RWPE2 (cell line): ENCODE measurements at places on chromosomes 5 and 9.

DNA sequence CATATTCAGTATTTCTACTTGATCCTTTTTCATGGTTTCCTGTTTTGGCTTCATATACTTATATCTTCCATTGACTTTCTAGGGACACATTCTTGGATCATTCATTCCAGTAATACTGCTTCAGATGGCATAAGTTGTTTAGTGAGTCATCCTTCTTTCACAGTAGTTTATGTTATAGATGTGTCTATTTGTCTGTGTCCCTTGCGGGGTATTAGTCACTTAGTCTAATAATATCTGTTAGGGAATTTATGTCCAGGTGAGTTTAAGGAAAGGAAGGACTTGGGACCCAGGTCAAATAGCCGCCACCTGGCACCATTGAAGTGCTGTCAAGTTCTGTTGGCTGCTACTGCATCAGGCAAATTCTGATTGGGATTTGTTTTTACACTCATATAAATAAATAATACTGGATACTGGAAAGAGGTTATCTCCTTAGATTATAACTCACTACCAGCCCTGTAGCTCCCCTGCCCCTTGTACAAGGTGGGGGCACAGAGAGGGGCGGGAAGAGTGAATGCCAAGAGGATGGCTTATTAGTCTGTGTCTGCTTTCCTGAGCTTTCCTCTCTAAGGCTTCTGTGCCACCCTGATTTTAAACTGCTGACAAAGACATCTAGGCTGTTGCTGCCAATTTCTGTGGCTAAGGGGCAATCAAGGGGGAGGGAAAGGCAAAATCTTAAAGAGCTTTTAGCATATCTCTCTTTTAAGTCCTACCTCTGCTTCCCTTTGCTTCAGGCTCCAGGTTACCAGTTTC lies 64.9 kb downstream of the CDC42SE2 start:
- no peak overlapping the region for H3K4me3 ChIP-seq
- H3K4me1 ChIP-seq, result peaks cover 35% of the 10 kb centered on the region
- H3K27ac ChIP-seq, result peak overlapping the region; percentile 8
- H3K27me3 ChIP-seq, result no peaks in the 10 kb centered on the region
- no peak for DNase-seq
- H3K36me3 ChIP-seq, result peaks cover 8% of the 10 kb centered on the region; the same call in 1 of the 2 replicates

DNA sequence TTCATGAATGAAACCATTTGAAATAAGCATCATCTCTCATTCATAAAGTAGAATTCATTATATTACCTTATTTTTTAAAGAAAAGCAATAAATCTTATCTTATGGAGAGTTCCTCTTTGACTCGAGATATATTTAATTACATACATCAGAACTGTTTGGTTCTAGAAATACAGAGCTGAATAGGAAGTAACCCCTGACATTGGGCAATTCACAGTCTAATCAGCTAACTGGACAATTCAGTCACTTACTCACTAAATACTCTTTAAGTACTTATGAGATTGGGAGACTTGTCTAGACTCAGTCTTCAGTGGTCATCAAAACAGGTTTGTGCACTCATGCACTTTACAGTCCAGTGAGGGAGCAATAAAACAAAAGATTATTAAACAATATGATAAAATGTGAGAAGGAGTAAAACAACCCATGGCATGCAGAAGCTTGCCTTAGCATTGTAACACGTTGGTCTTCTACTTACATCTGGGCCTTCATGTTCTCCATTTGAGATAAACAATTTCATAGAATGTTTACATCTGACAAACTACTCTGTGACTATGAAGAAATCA lies 11.5 kb upstream of the FBXO38 start:
- no peak overlapping the region for H3K27ac ChIP-seq
- no peak for DNase-seq
- H3K27me3 ChIP-seq, result no peaks in the 10 kb centered on the region
- H3K36me3 ChIP-seq, result no peaks in the 10 kb centered on the region

DNA sequence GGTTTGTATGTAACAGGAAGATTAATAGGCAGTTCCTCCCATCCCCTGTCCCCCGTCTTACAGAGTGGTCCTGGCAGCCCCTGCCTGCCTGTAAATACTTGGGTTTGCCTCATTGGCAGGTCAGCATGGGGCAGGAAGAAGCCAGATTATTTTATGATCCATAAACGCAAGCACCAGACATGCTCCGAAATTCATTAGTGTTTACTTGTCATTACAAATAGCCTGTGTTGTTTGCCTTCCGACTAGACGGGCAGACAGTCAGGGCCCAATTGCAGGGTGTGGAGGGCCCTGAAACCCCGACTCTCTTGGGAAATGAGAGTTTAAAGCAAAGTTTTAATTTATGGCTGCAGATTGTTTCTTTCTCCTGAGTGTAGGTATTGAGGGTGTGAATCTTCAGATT lies 97.2 kb downstream of the RALGPS1 start:
- no peak for DNase-seq
- H3K4me1 ChIP-seq, result no peaks in the 10 kb centered on the region
- no peak overlapping the region for H3K27ac ChIP-seq

DNA sequence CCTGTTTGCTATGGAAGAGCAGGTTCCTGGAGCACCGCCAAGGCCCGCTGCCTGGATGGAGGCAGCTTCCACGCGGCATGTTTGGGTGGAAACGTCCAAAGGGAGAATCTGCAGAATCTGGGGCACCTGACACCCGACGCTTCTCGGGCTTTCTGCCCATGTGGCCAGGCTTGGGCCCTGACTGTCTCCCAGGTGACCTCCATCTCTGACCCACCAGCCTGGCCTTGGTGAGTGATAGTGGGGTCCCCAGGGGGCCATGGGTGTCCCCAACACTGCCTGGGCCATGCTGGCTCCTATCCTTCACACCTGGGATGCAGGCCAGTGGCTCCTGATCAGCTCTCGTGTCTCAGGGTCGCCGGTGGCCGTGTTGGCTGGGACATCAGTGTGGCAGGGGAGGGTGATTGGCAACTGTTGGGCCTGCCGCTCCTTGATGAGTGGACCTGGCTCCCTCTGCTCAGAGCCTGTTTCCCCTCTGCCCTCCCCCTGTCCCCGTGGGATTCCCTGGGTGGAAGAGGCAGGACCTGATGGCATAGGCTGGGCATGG lies 34.0 kb downstream of the GLT6D1 start:
- peak; percentile 39 for DNase-seq
- no peak overlapping the region for H3K27ac ChIP-seq
- no peaks in the 10 kb centered on the region for H3K27me3 ChIP-seq
- no peaks in the 10 kb centered on the region for H3K36me3 ChIP-seq
- no peak overlapping the region for H3K4me3 ChIP-seq

GRCh38 chr9:133589454-133590227 lies 19.5 kb downstream of the FAM163B start:
- no peak for DNase-seq
- no peak overlapping the region for H3K27ac ChIP-seq
- H3K4me1 ChIP-seq, result no peaks in the 10 kb centered on the region

DNA sequence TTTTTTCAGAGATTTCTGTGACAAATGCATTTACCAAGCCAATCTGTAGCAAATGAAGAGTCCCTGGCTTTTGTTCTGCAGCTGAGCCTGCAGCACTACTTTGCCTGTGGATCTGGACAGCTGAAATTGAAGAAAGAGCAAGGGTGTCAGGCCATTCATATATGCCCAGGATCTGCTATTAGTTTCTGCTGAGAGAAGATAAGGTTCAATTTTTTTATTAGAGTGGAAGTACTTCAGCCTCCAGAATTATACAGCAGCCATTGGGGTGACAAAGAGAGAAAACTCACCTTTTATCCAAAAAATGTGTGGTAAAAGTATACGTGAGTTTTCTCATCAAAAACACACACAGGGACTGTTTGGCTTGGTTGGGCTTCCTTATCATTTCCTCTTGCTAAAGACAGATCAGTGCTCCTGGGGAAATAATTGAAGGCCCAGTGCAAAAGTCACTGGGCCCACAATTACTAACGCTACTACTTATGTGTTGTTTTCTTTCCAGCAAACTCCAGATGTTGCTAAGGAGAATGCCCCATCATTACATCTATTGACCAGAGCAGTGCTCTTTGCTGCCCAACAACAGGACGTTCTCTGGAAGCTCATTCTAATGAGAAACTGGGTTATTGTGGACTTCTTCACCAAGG lies 138.6 kb downstream of the CEMIP2 start:
- H3K27ac ChIP-seq, result no peak overlapping the region
- H3K4me3 ChIP-seq, result no peak overlapping the region
- H3K27me3 ChIP-seq, result no peaks in the 10 kb centered on the region
- H3K4me1 ChIP-seq, result peaks cover 10% of the 10 kb centered on the region

DNA sequence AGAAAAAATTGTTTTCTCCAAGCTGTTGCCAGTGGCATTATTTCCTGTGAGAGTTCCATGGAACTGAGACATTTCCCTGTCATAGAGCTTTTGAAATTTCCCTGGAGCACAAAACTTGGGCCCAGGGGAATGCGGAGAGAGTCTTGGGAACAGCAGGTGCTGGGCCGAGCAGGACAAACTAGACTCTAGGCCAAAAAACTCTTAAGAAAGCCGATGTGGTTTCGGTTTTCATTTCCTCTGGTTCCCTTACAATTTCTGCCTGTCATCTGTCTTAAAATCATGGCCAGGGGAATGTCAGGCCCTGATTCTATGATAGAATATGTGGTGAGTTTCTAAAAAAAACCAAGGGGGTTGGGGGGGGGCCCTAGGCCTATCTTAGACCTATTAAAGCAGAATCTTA lies 4.6 kb downstream of the SLC35A4 start:
- no peak overlapping the region for H3K4me3 ChIP-seq
- H3K27ac ChIP-seq, result no peak overlapping the region
- H3K27me3 ChIP-seq, result no peaks in the 10 kb centered on the region
- H3K36me3 ChIP-seq, result peaks cover 22% of the 10 kb centered on the region
- DNase-seq, result no peak

- H3K4me1 ChIP-seq, result no peaks in the 10 kb centered on the region
- no peak overlapping the region for H3K27ac ChIP-seq
- DNase-seq, result no peak
- no peak overlapping the region for H3K4me3 ChIP-seq
- no peaks in the 10 kb centered on the region for H3K27me3 ChIP-seq
These were observed 356.4 kb upstream of the GRAMD2B start for GRCh38 chr5:126066836-126067235.

DNA sequence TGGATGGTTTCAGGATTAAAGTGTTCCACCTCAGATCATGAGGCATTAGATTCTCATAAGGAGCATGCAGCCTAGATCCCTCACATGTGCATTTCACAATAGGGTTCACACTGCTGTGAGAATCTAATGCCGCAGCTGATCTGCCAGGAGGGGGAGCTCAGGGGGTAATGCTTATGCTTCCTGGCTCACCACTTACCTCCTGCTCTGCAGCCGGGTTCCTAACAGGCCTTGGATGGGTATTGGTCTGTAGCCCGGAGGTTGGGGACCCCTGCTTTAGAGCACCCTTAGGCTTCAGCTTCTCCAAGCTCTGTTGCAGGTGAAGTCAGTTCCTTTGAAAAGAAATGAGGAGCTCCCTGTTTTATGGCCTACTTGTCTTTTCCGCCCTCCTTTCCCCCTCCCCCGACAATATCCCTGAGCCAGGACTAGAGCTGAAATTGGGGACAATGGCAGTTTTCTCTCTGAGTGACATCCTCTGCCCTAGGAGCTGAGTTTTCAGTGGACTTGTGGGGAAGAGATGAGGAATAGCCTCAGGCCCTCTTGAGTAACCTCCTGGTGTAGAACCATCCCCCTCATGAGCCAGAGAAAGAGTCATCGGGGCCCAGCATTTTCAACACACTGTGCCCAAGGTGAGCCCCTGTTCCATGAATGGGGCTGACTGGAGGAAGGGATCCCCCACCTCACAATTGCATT lies 16.2 kb upstream of the MAT2B start:
- DNase-seq, result no peak
- H3K4me3 ChIP-seq, result no peak overlapping the region
- H3K4me1 ChIP-seq, result no peaks in the 10 kb centered on the region
- H3K27ac ChIP-seq, result no peak overlapping the region
- no peaks in the 10 kb centered on the region for H3K27me3 ChIP-seq
- H3K36me3 ChIP-seq, result peaks cover 84% of the 10 kb centered on the region
